ENCODE measurements at places on chromosomes 1 and 21.

DNA sequence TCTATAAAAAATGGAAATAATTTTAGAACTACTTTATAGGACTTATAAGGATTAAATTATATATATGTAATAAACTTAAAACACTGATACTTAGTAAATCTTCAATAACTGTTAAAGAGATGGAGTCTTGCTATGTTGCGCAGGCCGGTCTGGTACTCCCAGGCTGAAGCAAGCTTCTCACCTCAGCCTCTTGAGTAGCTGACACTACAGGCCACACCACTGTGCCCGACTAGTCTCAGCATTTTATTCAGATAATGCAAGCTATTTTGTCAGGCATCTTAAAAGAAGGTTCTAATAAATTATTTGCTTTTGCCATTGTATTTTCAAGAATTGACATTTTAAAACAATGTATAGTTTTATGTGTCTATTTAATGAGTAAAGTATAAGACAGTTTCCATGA lies 20.8 kb downstream of the CNST start:
- no peak for DNase-seq

- DNase-seq, result peak; percentile 80
Measured at GRCh38 chr1:87451229-87451920, 122.7 kb downstream of the LMO4 start.

- DNase-seq, result peak; percentile 12
Measured at GRCh38 chr1:218829097-218829496, 344.6 kb upstream of the LYPLAL1 start.

DNA sequence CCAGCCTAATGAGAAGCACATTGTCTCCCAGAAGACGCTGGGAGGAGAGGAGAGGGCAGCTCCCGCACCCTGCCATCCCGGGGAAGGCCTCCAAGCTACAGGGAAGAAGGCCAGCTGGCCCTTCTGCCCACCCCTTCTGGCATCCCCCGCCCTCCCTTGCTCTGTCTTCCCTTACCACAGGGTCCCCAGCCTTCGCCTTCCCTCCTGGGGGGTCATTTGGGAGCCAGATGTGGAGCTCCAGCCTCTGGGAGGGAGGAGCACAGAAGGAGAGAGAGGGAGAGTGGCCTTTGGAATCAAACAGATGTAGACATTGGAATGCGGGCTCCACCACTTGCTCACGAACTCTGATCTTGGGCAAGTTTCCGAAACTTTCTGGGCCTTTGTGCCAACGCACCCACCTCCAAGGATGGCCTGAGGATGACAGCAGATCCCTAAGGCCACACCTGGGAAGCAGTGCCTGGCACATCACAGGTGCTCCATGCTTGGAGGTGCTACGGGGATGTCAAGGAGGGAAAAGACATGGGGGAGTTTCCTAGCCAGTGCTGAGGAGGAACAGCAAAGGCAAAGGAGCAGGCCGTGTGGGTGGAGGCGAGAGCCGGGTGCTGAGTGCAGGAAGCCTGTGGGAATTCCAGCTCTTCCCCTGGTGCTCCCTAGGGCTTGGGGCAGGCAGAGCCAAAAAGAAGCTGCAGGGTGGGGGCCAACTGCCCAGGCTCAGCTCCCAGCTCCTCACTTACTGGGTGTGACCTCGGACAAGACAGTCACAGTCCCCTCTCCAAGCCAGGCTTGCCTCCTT lies 23.1 kb upstream of the RSPO1 start:
- no peak for DNase-seq

DNA sequence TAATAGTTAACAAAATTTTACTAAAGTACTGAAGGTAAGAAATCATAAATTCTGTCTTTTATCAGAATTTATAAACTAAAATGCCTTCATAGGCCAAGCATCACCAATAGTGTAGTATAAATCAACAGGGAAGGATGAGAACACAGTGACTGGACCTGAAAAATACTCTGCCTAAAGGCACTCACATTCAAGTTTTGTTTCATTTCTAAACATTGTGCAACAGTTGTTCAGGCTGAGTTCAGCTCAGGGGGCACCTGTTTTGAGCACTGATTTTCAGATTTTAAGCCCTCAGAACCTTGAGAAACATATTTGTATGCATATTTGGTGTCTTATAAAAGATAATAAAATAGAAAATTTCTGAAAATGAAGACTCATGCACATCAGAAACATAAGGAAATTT lies 12.4 kb downstream of the ACBD6 start:
- no peak for DNase-seq

DNA sequence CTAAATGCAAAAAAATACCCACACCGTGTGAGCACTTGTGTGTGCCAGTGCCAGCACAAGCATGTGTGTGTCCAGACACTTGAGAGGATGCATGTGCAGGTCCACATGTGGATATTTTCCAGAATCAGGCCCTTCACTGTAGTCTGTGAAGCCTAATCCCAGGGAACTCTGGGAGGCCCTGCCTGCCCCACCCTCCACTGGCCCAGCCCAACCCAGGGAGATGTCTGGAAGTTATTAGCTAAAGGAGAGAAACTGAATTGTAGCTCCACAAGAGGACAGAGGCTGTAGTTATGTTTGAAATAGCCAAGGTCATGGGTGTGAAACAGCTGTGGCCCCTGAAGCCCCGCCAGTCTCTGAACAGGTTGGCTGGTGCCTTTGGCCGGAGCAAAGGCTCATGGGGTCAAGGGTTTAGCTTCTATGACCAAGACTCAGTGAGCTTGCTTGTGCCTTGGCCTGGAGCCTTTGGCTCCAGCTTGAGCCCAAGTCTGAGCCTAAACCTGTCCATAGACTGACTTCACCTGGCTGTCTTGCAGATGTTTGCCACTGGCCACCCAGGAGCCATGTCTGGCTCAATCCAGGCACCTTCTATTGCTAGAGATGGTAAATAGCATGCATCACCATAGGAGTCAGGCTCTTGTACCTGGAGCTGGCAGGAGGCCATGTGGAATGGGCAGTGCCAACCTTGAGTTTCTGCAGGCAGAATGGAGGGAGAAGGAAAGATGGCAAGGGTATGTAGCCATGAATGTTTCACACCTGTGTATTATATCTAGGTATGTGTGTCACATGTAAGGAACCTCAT lies 69.9 kb downstream of the TMEM53 start:
- DNase-seq, result no peak

GRCh38 chr1:152654110-152654509 lies 9.1 kb upstream of the LCE2D start:
- peak; percentile 63 for DNase-seq

DNA sequence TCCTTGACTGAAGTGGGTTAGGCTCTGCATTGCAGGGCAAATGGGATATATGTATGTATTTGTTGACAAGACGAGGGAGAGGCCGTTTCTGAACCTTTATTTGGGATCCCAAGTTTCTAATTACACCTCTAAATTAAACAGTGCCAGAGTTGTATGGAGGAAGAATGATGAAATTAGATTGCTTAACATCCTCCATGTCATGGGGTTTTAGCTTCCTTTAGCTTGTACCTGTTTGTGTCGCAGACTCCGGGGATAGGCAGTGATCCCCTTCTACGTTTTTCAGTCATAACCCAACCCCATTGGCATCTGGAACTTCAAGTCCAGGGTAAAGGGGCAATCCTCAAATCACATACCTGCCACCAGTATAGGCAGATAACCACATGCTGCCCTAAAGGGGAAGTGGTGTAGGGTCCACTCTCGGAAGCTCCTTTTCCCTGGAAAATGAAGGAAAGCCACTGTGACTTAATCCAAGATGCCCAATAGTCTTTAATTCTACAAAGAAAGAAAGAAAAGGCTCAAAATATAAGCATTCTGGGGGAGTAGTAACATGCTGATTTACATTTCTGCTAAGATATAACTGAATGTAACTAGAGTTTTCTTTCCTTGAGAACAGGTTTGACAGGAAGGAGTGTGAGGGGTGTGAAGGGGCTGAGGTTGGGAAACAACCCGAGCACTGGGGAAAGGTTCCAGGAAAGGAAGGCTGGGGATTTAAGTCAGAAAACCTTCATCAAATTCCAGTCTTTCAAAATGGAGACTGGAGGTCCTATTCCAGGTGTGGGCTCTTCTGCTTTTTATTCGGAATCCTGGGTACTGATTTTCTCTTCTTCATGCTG lies 77.6 kb downstream of the RGL1 start:
- DNase-seq, result no peak

GRCh38 chr1:152165286-152166077 lies 6.5 kb upstream of the RPTN start:
- DNase-seq, result no peak

- DNase-seq, result no peak
Measured at GRCh38 chr1:154994269-154994587, 842 bp downstream of the LENEP start.

GRCh38 chr1:235709018-235709417 lies 59.4 kb upstream of the GNG4 start:
- DNase-seq, result no peak

DNA sequence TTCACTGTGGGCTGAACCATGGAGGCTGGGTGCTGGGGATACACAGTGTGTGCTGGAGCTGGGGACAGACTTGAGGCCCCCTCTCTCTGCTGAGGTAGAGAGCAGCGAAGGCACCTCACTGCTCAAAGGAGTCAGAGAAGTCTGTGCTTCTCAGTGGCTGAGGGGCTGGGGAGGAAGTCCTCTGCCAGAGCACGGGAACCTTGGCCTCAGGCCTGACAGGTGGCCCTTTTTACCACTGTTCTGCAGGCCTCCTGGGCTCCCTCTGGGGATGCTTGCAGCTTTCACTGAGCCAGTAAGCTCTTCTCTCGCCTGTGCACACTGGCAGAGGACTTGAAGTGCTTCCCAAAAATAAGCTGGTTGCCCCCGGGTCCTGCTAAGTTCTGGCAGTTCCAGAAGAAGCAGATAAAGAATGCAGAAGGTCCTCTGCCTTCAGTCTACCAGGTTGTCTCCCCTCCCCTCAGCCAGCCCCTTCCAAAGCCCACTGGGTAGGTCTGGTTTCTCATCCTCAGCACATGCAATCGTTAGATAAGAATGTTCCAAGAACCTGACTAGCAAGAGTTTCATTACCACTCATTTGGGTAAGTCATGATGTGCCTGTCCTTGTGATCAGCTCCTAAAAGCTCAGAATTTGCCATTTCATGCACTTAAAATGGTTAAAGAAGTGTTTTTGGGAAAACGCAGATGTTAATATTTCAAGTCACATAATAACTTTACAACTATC lies 53.9 kb downstream of the TENT5C start:
- DNase-seq, result no peak

DNA sequence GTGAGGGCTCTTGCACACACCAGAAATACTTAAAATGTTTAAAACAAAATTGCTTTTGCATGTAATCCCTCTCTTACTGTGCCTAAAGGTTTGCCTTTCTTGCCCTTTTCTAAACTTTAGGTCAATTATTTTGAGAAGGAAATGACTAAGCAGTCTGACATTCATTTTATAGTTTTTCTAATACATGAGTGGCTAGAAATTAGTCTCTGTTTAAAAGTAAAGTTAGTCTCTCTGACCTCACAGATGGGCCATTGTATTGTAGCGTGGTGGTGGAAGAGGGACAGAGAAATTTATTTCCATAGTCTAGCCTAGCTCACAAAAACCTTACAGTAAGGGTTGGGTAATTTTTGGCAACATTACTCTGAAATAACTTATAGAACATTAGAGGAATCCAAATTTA lies 3.6 kb upstream of the COL11A1 start:
- DNase-seq, result no peak

GRCh38 chr1:54919367-54920359 lies 32.7 kb upstream of the DHCR24 start:
- no peak for DNase-seq

GRCh38 chr1:12615865-12616708 lies 1.9 kb downstream of the DHRS3 start:
- peak; percentile 48 for DNase-seq

- DNase-seq, result no peak
Measured at GRCh38 chr1:181947441-181947840, 114.1 kb downstream of the ZNF648 start.

DNA sequence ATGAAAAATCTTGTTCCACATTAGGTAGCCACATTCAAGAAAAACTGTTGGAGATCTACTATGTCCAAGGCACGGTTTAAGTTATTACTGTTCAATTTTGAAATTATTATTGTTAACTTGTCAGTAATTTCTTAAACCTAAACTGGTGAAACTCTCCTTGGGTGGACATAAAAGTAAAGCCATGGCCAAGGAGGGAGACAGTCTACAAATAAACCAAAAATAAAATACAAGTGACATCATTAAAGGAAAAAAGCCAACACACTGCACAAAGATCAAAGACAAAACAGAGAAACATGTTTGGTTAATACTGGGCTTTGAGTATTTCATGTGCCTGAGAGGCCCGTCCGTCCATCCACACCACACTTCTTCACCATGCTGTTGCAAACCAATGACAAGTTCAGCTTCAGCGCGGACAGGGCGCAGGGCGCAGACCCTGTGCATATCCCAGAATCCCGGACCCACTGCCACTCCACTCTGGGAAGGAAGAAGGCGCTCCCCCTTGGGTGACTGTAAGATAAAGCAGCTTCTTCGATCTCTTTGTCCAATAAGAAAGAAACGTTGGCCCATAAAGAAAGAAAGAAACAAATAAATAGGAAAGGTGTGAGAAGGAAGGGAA lies 918 bp upstream of the RASAL2 start:
- DNase-seq, result no peak

DNA sequence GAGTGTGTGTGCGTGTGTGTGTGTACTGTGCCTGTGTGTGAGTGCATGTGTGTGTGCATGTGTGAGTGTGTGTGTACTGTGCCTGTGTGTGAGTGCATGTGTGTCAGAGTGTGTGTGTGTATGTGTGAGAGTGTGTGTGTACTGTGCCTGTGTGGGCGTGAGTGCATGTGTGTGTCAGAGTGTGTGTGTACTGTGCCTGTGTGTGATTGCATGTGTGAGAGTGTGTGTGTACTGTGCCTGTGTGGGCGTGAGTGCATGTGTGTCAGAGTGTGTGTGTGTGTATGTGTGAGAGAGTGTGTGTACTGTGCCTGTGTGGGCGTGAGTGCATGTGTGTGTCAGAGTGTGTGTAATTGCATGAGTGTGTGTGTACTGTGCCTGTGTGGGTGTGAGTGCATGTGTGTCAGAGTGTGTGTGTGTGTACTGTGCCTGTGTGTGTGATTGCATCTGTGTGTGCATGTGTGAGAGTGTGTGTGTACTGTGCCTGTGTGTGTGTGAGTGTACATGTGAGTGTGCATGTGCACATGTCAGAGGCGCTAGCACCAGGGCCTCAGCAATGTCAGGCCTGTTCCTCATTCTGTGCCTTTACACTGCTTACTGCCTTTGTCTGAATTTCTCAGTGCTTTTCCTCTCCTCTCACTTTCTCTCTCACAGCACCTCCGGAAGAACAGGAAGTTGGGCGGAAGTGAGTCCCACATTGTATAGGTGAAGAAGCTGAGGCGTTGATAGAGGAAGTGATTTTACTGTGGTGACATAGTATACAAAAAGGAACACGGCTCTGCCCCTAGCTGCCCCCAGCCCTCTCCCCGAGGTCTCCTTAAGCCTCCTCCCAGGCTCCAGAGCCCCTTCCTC lies 4.9 kb downstream of the SLC5A9 start:
- no peak for DNase-seq

DNA sequence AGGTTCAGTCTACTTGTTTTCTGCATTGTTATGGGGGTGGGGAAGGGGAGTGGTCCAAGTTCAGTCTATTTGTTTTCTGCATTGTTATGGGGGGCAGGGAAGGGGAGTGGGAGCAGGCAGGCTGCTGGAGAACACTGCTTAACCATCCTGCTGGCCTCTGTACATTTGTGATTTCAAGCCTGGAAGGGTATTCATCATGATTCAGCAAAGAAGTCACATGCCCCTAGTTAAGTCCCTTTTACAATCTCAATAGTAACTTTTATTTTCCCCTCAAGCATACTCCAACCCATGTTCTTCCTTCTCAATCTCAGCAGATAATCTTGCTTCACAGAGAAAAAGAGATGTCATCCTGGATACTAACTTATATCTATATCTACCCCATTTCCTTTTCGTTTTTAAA lies 7.9 kb downstream of the LYST start:
- peak; percentile 33 for DNase-seq

All from fibroblast of mammary gland (primary cell).